ENCODE measurements at places on chromosomes 7 and 10. TPM values are rescaled to one million over a fixed set of nuclear protein-coding genes. Genes with fewer than 3 reads are reported as not detected.

DNA sequence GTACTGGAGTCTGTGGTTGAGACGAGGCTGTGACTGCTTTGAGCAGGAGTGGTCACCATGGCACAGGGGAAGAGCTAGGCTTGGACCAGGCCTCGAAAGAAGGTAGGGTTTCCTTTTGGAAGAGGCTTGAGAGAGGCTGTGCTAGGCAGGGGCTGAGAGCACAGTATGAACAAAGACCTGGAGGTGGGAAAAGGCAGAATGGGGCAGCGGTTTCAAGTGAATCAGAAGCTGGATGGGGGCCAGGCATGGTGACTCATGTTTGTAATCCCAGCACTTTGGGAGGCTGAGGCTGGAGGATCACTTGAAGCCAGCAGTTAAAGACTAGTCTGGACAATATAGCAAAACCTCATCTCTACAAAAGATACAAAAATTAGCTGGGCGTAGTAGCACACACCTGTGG is 65.9 kb downstream of the CLIP2 start:
- peak; percentile 40 for DNase-seq
- no peak overlapping the region for H3K4me3 ChIP-seq
- no peaks in the 10 kb centered on the region for H3K27me3 ChIP-seq

- no peak for DNase-seq
- H3K36me3 ChIP-seq = peaks cover 10% of the 10 kb centered on the region
- H3K4me3 ChIP-seq = no peak overlapping the region
These were observed 1.8 kb upstream of the XPNPEP1 start for GRCh38 chr10:109924967-109925620.

DNA sequence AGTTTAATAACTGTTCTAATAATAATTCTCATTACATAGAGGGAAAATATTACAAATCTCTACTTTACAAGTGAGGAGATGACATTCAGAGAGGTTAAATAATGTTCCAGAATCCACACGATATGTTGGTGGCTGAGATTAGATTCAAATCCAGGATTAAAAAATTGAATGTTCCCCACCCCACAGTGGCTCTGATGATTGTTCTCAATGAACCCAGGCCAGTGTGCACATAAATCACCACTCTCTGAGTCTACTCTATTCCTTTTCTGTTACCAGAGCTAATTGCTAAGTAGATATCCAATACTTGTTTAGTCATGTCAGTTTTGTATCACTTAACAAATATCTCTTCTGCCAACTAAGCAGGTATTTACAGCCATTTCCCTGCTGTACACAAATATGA is 281.0 kb downstream of the ABCA13 start:
- no peak overlapping the region for H3K27ac ChIP-seq
- no peaks in the 10 kb centered on the region for H3K36me3 ChIP-seq
- no peaks in the 10 kb centered on the region for H3K4me1 ChIP-seq
- no peaks in the 10 kb centered on the region for H3K27me3 ChIP-seq
- no peak overlapping the region for H3K4me3 ChIP-seq

GRCh38 chr7:99000904-99001465 is 122.7 kb downstream of the TRRAP start:
- no peak overlapping the region for H3K4me3 ChIP-seq
- DNase-seq = no peak
- no peaks in the 10 kb centered on the region for H3K4me1 ChIP-seq
- H3K36me3 ChIP-seq = peaks cover 26% of the 10 kb centered on the region
- H3K27me3 ChIP-seq = no peaks in the 10 kb centered on the region

DNA sequence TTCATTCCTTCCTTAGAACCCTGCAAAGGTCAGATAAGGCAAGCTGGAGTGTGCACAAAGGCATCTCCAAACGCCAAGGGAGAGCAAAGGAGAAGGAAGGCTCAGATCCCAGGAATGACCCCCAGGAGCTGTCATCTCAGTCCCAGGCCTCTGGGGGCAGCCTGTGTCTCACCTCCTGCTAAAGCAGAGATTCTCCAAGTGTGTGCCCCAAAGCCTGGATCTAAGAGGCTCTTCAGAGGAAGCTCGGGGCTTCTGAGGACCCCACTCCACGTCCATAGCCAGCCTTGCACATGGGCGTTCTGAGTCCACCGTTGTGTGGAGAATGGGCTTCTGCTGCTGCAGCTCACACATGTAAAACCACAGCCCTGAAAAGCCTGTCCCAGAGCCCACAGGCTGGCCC is 5.1 kb upstream of the GRID1 start:
- H3K27ac ChIP-seq = no peak overlapping the region
- DNase-seq = no peak
- H3K27me3 ChIP-seq = peaks cover 44% of the 10 kb centered on the region
- no peaks in the 10 kb centered on the region for H3K4me1 ChIP-seq

DNA sequence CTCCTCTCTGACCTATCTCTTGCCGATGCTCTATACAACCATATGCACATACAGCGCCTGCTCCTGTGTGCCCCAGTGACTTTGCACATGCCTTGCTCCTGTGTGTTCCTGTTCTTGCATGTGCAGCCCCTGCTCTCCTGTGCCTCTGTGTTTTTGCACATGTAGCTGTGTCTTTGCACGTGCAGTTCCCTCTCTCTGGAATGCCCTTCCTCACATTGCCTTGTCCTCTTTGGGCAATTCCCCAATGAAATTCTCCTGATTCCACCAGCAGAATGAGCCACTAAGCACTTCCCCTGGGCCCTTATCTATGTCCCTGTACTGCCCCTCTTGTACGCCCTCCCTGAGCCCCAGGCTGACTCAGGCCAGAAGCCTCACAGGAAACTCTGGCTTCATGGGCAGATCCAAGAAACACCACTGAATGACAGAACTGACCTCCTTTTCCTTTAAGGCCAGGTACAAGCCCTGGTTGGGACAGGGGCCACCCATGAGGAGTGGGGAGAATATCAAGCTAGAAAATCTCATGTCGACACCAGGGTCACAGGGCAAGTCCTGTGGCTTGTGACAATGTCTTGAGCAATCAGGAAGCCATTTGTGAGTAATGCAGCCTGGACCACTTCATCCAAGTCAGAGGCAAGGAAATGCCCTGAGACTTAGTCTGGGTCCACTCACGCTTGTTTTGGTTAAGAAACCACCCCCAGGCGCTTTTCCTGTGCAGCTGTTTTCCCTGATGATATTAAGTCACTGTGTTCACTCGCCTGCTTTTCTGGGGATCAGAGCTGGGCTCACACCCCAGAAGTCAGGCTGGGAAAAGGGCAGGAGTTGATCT is 1.9 kb upstream of the ARHGAP22 start:
- H3K27ac ChIP-seq = no peak overlapping the region
- peaks cover 22% of the 10 kb centered on the region for H3K27me3 ChIP-seq
- no peak overlapping the region for H3K4me3 ChIP-seq
- no peaks in the 10 kb centered on the region for H3K36me3 ChIP-seq
- no peak for DNase-seq

DNA sequence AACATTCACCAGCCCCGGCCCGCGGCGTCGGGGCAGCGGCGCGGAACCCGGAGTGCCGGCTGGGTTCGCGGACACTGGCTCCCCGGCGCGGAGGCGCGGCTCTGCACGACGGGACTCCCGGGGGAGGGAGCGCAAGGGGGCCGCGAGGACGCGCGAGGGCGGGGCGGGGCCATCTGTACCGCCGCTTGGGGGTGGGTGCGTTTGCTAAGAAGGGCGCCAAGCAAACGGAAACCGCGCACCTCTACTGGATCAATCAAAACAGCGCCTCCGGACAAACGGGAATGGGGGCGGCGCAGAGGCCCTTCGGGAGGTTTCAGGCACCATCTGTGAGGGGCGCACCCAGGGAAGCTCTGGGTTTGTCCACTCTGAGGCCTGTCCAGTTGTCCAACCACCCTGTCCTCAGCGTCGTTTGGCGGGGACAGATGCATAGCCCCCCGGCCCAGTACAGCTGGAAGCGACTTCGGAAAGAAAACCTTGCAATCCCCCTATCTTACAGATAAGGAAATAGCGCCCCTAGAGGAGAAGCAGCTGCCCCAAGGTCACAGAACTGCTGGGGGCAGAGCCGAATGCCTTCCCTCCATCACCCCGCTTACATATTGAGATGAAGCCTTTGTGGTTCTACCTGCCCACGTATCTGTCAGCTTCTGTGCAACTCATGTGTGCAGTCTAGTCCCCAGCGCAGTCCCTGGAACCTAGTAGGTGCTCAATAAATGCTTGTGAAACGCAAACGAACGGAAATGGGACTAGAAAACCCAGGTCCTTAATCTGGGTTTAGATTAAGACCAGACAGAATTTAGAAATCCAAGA is 10.7 kb upstream of the SLIT1 start:
- peaks cover 3% of the 10 kb centered on the region for H3K4me1 ChIP-seq
- DNase-seq = peak; percentile 21
- H3K27me3 ChIP-seq = peaks cover 29% of the 10 kb centered on the region
- no peak overlapping the region for H3K27ac ChIP-seq
- peak overlapping the region; percentile 67 for H3K4me3 ChIP-seq
- no peaks in the 10 kb centered on the region for H3K36me3 ChIP-seq

GRCh38 chr10:89699581-89700064 is 1.8 kb upstream of the KIF20B start:
- no peaks in the 10 kb centered on the region for H3K36me3 ChIP-seq
- no peaks in the 10 kb centered on the region for H3K27me3 ChIP-seq
- no peak overlapping the region for H3K27ac ChIP-seq
- DNase-seq = no peak
- no peak overlapping the region for H3K4me3 ChIP-seq
- peaks cover 21% of the 10 kb centered on the region for H3K4me1 ChIP-seq

- no peak overlapping the region for H3K27ac ChIP-seq
- DNase-seq = no peak
- peaks cover 10% of the 10 kb centered on the region for H3K36me3 ChIP-seq
- H3K4me1 ChIP-seq = peaks cover 55% of the 10 kb centered on the region
- H3K27me3 ChIP-seq = no peaks in the 10 kb centered on the region
- no peak overlapping the region for H3K4me3 ChIP-seq
These were observed 38.9 kb upstream of the TOMM7 start for GRCh38 chr7:22861576-22861975.

DNA sequence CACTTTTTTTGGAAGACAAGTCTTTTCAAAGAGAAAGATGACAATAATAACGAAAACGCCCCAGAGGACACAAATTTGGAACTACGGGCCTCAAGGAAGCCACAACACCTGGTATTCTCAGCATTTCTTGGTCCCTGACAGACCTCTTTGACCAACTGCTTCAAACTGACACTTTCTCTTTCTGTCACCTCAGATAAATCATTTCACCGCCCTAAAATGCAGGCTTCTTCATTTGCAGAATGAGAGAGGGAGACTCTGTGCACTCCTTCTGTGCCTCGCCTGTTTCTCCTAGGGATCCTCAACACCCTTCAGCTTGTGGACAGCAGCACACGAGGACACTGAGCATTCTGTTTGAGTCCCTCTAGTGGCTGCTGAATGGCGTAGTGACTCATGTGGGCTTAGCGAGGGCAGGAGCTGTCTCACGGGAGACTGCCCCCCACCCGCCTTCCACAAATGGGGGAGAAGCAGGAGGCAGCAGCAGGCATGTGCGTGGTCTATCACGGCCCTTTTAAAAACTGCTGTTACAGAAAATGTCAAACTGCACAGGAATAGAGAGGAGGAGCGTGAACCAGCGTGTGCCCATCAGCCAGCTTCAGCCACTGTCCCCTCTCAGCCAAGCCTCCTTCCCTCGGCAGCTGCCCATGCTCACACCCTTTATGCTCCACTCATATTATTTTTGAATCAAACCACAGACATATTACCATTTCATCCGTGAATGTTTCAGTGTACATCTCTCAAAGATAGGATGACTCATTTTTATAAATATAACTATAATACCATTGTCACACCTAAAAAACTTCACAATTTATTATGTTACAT is 41.4 kb downstream of the GSDME start:
- H3K36me3 ChIP-seq = peaks cover 45% of the 10 kb centered on the region
- no peaks in the 10 kb centered on the region for H3K4me1 ChIP-seq
- H3K27ac ChIP-seq = no peak overlapping the region

DNA sequence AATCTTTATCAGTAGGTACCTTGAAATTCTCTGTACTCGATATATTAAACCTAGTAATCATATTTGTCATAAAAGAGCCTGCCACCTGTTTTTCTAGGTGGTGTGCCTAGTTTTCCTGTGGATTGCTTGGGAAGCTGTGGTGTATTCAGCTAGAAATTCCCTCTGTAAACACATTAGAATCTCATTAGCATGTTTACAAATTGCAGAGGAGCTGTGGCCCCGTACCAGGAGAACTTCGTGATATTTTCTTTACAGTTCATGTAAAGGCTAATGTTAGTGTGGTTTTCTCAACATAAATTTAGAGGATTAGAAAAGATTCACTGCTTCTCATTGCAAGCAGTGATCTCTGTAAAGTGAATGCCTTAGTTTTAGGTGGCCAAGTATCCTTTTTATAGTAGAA is 144.7 kb downstream of the CCSER2 start:
- peaks cover 6% of the 10 kb centered on the region for H3K4me1 ChIP-seq
- H3K27ac ChIP-seq = no peak overlapping the region
- H3K27me3 ChIP-seq = no peaks in the 10 kb centered on the region
- no peak overlapping the region for H3K4me3 ChIP-seq

- no peak for DNase-seq
- peaks cover 70% of the 10 kb centered on the region for H3K4me1 ChIP-seq
- H3K27me3 ChIP-seq = no peaks in the 10 kb centered on the region
These were observed 6.4 kb downstream of the LFNG start for GRCh38 chr7:2525658-2526630.

DNA sequence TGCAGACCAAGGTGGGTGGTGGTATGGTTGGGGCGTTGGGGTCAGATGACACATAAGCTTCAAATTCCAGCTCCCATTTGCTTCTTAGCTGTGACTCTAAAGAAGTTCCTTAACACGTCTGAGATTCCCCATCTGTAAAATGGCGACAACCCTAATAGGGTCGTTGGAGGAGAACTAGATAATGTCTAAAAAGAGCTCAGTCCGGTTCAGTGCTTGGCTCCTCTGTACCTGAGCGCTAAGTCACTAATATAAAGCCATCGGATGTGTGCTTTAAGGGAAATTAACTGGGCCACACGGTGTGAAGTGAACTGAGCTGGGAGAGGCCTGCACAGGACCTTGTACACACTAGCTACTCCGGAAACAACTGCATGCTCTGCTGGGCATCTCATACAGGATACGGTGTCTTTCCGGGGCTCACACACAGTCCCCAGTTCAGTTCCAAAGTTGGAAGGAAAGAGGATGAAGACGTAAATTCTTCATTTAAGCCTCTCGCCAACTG is 476 bp upstream of the ZFYVE27 start:
- H3K27ac ChIP-seq = peak overlapping the region; percentile 73
- H3K4me3 ChIP-seq = peak overlapping the region; percentile 82
- peaks cover 10% of the 10 kb centered on the region for H3K4me1 ChIP-seq
- H3K36me3 ChIP-seq = peaks cover 11% of the 10 kb centered on the region

- no peak for DNase-seq
- no peaks in the 10 kb centered on the region for H3K27me3 ChIP-seq
- no peak overlapping the region for H3K27ac ChIP-seq
- no peaks in the 10 kb centered on the region for H3K4me1 ChIP-seq
- H3K36me3 ChIP-seq = no peaks in the 10 kb centered on the region
These were observed 38.0 kb upstream of the RTKN2 start for GRCh38 chr10:62306663-62307062.

GRCh38 chr7:23287612-23288011 is 11.5 kb upstream of the MALSU1 start:
- no peaks in the 10 kb centered on the region for H3K4me1 ChIP-seq
- H3K27ac ChIP-seq = no peak overlapping the region
- no peak overlapping the region for H3K4me3 ChIP-seq

- H3K27ac ChIP-seq = no peak overlapping the region
- H3K4me1 ChIP-seq = peaks cover 36% of the 10 kb centered on the region
- no peaks in the 10 kb centered on the region for H3K36me3 ChIP-seq
These were observed 120.1 kb downstream of the WDFY4 start for GRCh38 chr10:48804740-48805182.

NPFFR1 gene
- not detected for polyA plus RNA-seq

ACTR3C gene
- polyA plus RNA-seq = 1.3 TPM

TUBB8 gene
- polyA plus RNA-seq = 0.10 TPM

NRG3 gene
- polyA plus RNA-seq = not detected

ANKRD22 gene
- polyA plus RNA-seq = 5.2 TPM

CNPY4 gene
- polyA plus RNA-seq = 7.7 TPM
